ENCODE measurements at places on chromosomes 4 and X.

GRCh38 chr4:25862411-25863346 lies at the start of gene SEL1L3:
SEL1L3 (minus strand) TSS chr4:25862988; CDS start chr4:25862836, 152 bp downstream.
- DNase-seq: no peak

DNA sequence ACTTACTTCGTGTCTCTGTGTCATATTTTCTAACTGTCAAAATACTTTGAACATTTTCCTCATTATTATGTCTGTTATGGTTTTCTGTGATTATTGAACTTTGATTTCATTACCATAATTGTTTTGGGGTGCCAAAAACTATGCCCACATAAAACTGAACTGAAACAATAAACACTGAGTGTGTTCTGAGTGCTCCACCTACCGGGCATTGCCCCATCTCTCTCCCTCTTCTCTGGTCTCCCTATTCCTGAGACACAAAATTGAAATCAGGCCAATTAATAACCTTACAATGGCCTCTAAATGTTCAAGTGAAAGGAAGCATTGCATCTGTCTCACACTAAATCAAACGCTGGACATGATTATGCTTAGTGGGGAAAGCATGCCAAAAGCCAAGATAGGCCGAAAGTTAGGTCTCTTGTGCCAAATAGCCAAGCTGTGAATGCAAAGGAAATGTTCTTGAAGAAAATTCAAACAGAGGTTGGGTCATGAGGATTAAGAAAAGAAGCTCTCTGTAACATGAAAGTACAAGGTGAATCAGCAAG lies 972.3 kb downstream of the PCDH7 start:
- DNase-seq: no peak

DNA sequence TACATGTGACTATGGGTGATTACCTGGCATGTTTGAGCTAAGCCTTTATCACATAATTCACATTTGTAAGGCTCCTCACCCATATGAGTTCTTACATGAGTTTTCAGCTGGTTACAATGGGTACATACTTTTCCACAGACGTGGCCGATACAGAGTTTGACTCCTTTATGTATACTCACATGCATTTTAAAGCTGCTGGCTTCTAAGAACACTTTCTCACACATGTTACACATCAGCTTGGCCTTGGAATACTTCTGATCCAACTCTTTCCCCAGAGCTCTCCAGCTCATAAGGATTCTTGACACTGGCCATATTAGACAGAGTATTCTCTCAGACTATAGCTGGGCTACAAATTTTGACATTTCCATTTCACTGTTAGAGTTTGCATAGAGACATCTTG lies 66.3 kb downstream of the TAB3 start:
- DNase-seq: no peak

DNA sequence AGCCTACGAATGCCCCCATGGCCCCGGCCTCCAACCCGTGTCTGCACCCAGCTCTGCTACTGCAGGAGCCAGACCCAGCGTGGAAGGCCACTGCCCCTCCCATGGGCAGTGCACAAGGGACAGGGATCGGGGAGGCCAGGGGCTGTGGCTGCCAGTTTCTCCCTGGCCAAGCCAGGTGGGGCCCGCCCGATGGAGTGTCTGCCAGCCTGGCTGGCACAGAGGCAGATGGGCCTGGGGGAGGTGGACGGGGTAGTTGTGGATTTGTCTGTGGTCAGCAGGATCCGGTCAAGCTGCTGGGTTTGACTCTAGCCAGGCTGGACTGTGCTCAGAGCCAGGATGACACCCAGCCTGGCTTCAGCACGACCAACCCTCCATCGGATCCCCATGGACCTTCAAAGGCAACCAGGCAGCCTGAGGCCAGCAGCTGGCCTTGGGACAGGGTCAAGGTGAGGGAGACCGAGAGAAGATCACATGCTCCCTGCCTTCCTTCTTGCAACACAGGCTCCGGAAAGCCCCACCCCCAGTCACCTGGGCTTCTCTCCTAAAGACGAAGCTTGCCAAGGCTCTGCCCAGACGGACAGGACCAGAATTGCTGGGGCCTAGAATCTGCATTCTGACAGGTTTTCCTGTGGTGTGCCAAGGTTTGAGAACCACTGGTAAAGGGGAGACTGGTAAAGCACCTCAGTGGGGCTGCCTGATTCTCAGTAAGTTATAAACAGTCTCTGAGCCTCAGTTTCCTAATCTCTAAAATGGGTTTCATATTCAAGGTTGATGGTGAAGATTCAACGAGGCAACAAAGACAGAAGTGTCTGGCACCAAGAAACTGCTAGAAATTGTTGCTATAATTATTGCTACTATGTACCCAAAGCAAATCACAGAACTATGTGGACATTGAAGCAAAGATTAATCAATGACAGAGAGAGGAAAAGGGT lies 78.6 kb downstream of the PPP2R2C start:
- DNase-seq: no peak

GRCh38 chrX:48083212-48083611 lies 11.8 kb upstream of the ZNF630 start:
- no peak for DNase-seq

GRCh38 chrX:345020-345925 lies 26.7 kb upstream of the GTPBP6 start:
- DNase-seq: no peak

- DNase-seq: no peak
These were observed 119.0 kb upstream of the GNPDA2 start for GRCh38 chr4:44845309-44845708.

GRCh38 chr4:121838136-121838535 lies 14.5 kb upstream of the CCNA2 start:
- DNase-seq: no peak

GRCh38 chrX:105331244-105331643 lies 110.8 kb upstream of the TEX13A start:
- no peak for DNase-seq

GRCh38 chrX:44435047-44435446 lies 91.6 kb upstream of the EFHC2 start:
- DNase-seq: no peak

DNA sequence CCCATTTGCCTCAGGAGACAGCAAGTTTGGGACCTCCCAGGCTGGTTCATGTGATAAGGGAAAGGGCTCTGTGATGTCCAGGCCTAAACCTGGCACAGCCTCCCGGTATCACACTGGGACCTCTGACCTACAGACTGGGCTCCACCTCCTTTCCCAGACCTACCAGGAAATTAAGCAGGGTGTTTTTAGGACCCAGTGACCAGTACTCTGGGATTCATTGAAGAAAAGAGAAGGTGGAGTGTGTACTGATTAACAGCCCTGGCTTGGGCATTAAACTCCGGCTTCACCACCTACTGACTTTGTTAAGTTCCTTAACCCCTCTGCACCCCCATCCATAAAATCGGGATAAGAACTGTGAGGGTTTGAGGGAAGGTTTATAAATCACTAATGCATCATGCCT lies 28.6 kb downstream of the ASB9 start:
- no peak for DNase-seq

- no peak for DNase-seq
These were observed 240.3 kb downstream of the PALLD start for GRCh38 chr4:168736860-168737805.

DNA sequence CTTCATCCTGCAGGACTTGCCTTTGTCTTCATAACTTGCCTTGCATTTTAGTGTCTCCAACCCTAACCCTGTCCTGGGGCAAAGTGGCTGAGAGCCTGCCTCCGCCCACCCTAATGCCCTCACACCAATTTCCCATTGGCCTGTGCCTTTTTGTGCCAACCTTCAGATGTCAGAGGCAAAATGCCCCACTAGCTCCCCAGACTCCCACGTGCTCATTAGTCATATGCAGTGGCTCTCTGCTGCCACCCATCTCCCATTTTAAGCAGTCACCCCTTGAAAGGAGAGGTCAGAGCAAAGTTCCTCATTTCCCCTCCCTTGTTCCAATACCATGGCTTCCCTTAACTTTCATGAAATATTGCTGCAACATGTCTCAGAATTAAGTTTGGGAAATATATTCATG lies 74.8 kb upstream of the PASD1 start:
- no peak for DNase-seq

DNA sequence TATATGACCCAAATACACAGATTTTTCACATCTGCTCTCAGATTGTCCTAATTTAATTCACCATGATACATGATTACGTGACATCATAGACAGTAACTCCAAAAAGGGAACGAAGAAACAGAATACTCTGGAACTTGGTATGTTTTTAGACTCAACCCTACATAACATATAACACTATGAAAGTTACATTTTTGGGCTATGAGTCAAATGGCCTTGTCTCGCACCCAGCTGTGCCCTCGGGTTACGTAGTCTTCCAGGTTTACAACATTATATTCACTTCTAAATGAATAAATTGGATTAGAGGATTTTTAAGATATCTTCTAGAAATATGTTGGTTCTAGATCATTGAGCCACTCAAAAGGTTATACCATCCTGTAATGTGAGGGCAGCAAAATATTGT lies 2089.6 kb upstream of the TENM3 start:
- DNase-seq: no peak

DNA sequence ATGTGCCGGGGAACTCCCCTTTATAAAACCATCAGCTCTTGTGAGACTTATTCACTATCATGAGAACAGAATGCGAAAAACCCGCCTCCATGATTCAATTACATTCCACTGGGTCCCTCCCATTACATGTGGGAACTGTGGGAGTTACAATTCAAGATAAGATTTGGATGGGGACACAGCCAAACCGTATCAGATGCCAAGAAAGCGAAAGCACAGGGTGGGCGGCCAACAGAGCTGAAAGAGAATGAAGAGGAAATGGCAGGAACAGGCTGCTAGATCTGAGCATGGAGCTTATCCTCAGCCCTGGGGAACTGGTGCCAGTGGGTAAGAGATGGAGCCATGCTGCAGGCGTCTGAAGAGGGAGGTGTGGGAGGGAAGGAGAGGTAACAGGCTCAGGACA lies 117.7 kb upstream of the PNPLA4 start:
- peak; percentile 8 for DNase-seq

- DNase-seq: no peak
These were observed 3.7 kb upstream of the TREX2 start for GRCh38 chrX:153449368-153450113.

- no peak for DNase-seq
These were observed 61.2 kb upstream of the RAI2 start for GRCh38 chrX:17922303-17922702.
